GM23248 (cell line): ENCODE measurements at places on chromosomes 6 and 20. TPM values are rescaled to one million over a fixed set of nuclear protein-coding genes. Genes with fewer than 3 reads are reported as not detected.

GRCh38 chr20:44010162-44010704, 95.6 kb downstream of the TOX2 start:
- no peak for DNase-seq

- DNase-seq, result no peak
These were observed 205.3 kb downstream of the CD109 start for GRCh38 chr6:73901311-73901710.

The LYRM2 gene
- 30.1 and 30.6 TPM in 2 replicates for total RNA-seq

DNA sequence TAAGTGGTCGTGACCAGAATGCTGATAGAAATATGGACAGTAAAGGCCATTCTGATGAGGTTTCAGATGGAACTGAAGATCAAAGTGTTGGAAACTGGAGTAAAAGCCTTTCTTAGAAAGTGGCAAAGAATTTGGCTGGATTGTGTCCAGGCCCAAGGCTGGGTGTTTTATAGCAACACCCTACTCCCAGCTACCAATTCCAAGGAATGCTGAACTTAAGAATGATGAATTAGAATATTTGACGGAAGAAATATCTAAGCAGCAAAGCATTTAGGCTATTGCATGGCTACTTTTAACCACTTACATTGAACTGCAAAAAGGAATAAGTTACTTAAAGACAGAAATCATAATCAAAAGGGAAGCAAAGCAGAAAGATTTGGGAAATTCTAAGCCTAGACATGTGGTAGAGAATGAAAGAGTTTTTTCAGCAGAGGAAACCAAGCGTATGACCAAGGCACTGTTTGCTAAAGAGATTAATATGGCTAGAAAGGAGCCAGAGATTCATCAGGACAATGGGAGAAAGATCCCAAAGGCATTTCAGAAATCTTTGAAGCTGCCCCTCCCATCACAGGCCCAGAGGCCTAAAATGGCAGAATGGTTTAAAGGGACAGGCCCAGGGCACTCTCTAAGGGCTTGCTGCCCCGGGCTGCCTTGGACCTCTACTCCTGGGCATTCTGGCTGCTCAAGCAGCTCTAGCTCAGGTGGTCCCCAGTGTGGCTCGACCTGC, 25.8 kb downstream of the SDHAF4 start:
- DNase-seq, result no peak

DNA sequence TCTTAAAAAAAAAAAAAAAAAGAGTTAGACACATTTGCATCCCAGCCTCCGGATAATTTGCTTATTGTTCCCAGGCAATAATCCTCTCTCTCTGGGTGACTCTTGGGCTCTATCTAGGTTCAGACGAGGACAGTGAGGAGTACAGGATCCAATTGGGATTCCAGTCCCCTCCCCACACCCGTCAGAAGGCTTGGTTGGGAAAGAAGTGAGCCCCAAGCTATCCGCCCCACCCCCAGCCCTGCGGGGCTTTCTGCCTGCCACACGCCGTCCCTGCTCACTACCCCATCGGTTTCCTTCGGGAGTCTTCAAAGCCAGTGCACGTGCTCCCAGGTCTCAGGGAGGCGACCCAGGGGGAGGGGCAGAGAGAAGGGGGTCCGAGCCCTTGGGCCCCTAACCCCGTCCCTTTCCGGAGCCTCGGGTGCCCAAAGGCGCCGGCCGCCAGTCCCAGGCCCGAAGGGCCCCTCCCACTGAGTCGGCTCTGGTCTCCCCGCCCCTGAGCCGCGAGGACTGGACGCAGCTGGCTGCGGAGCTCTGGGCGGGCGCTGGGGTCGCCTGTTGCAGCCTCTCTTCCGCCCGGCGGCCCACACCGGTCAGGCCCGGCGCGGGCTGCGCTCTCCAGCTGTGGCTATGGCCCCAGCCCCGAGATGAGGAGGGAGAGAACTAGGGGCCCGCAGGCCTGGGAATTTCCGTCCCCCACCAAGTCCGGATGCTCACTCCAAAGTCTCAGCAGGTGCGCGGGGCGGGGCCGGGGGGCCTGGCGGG, 2.5 kb downstream of the MYMX start:
- peak; percentile 73 for DNase-seq

GRCh38 chr6:15948930-15949900, 179.7 kb upstream of the MYLIP start:
- DNase-seq, result no peak
